Activated naive CD8-positive, alpha-beta T cell treated with anti-CD3 and anti-CD28 coated beads for 36 hours (primary cell): ENCODE measurements at places on chromosomes 3 and 15. TPM values are rescaled to one million over a fixed set of nuclear protein-coding genes. Genes with fewer than 3 reads are reported as not detected.

Gene PDZRN3
- total RNA-seq, result not detected

Gene LXN
- 7.6 TPM for total RNA-seq

Gene SLC33A1
- 17.2 TPM for total RNA-seq

Gene OXTR
- total RNA-seq, result 0.70 TPM

GRCh38 chr3:194080436-194080835 is 55.5 kb upstream of the HES1 start:
- no peak for DNase-seq

- DNase-seq, result peak; percentile 32
Observed at GRCh38 chr3:197791892-197792647, 1.0 kb downstream of the LRCH3 start.

DNA sequence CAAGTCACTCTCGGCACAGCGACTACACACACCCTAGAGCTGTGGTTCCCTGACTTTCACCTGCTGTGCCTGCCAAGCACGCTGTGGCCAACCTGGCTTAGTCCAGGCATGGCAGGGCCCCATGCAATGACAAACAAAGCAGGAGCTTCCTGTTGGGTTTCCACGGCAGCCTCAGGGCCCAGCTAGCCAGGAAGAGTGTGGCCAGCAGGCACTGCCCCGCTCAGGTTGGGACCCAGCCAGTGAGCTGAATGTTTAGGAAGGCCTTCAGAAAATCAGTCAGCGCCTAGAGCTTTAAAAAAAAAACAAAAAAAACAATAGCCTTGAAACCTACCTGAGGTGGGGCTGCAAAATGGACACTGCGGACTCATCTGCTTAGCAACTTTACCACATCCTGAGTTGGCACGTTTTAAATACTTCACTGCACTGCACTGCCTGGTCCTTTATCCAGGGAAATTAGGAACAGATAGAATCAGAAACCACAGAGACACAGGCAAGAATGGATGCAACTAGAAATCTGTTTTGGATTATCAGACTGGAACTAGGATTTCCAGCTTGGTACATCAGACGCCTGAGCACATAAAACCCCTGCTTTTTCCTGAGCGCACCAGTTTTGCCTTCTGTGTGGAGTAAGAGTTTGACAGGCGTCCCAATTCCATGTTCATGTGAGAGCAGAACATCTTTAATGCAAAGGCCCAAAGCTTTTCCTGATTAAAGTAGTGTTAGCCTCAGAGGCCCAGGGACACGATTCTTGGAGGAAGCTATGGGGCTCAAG is 36.2 kb upstream of the LDHAL6B start:
- DNase-seq, result no peak

DNA sequence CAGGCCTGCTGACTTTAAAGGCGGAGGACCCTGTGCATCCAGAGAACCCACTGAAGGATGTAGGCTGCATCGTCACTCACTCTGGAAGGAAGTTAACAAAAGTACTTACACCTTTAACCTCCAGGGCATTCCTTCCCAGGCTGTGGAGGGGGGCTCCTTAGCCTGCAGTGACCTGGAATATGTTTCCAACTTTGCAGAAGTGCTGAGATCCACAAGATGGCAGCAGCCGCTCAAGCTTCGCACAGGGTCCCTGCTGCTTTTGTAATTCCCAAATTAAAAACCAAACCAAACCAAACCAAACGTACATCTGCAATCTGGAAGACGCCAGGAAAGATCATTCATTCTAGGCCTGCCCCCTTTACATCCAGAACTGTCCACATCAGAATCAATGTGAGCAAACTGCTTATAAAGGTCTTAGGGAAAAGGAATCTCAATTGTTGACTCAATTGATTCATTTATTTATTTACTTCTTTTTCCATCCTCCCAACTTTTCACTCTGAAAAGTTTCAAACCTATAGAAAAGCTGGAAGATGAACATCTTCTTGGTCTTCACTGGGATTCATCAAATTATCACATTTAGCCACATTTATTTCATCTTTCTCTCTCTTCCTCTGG is 70.5 kb upstream of the KLHL25 start:
- no peak for DNase-seq

- DNase-seq, result peak; percentile 43
Observed at GRCh38 chr3:123067689-123068600, 1.1 kb downstream of the PDIA5 start.

GRCh38 chr15:74025436-74025835 is 30.9 kb downstream of the PML start:
- no peak for DNase-seq

GRCh38 chr15:43928152-43928551 is 101.3 kb downstream of the WDR76 start:
- no peak for DNase-seq

GRCh38 chr3:38468765-38469164 is 15.1 kb downstream of the ACVR2B start:
- DNase-seq, result no peak

DNA sequence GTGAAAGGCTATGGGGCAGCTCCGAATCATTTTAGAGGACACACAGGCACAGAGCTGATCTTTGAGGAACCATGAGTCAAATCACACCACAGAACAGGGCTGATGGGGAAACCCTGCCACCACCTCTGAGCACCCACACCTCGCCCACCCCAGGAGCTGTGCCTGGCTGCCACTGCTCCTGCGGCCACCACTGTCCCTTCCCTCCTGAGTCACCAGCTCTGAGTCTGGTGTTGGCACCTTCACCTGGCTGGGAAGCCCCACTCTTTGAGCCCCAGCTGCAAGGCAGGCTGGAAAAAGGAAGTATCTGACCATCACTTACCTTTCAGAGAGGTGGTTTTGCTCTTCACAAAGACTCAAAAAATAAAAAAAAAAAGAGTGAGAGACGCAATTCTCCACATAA is 63.6 kb upstream of the MEF2A start:
- DNase-seq, result peak; percentile 68

- peak; percentile 47 for DNase-seq
Observed at GRCh38 chr15:57591822-57592367, at the start of gene MYZAP. Gene MYZAP, plus strand, starts transcription at chr15:57591904. Its CDS starts 131 bp downstream, at chr15:57592035.
